ENCODE measurements at places on chromosomes 16 and 17.
A peak's percentile ranks its signal among the peaks of the same experiment; 100 is the strongest.

GRCh38 chr17:66910651-66911285, 53.7 kb upstream of the CACNG4 start:
- no peak for DNase-seq

DNA sequence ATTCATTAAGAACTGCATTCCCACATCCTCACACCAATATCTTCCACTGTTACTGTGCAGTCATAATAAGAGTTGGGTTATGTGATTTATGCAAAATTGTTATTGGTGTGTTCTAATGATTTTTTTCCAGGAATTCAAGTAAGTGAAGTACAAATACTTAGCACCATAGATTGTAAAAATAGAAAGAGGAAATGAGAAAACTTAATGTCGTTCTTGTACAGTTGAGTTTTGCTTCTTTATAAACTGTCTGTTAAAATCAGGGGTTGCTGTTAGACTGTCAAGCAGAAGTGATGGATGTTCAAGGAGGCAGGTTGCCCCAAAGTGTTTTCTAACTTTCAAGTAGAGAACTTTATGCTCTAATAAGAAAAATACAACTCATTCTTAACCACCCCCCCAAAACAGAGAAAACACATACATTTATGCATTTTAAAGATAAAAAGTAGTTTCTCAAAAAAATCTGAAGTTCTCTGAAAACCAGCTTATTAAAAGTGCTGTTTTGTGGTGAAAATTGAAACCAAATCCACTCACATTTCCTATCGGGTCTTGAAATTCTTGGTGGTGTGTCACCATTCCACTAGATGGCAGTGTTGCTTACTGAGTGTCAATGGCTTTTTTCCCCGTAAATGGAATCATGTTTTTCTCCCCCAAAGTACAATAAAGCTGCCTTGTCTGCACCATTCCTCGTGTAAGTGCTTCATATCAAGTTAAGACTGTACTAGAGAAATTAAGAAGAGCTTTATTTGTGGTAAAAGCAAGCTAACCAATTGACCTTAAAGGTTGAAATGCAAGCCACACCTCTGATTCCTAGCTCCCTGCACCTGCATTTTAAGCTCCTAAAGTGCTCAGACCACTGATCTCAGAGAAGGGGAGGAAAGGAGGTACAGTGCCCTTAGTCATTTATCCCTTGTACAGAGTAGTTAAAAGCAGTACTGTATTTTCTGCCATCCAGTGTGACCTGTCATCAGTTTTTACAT, 4.7 kb upstream of the IGSF6 start:
- DNase-seq = no peak

DNA sequence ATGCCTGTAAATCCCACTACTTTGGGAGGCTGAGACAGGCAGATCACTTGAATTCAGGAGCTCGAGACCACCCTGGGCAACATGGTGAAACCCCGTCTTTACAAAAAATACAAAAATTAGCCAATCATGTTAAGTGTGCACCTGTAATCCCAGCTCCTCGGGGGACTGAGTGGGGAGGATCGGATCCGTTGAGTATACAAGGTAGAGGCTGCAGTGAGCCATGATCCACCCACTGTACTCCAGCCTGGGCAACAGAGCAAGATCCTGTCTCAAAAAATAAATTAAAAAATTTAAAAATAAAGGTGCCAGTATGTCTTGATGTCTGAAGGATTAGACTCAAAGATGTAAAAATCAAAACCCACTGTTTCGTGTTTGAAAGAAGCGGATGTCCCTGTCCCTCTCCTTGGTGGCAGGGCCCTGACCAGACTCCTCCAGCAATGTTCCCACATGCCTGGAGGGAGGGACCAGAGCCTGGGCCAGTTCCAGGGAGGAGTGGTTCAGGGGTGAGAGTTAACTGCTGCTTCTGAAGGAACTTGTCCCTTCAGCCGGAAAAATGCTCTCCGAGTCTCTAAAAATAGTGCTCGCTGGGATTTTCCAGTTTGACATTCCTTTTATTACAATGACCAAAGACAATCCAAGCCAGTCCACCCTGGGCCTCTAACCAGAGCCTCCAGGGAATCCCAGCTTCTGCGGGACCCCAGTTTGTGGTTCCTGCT, 9.4 kb upstream of the CMTM4 start:
- DNase-seq = no peak

DNA sequence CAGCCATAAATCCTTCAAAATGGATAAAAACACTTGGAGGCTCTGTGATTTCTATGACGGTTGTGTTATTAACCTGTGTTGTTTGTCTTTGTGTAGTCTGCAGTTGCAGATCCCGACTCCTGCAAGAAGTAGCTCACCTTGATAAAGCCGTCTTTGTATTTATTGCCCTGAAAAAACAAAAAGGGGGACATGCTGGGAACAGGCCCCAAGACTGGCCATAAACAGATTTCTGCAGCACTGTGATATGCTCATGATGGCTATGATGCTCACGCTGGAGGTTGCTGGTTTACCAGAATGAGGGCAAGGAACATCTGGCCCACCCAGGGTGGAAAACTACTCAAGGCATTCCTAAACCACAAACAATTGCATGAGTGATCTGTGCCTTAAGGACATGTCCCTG, 71.0 kb downstream of the LGALS9 start:
- no peak for DNase-seq

- DNase-seq = peak; percentile 99
Measured at GRCh38 chr16:19168371-19169081, 486 bp downstream of the SYT17 start.

- DNase-seq = no peak
Measured at GRCh38 chr17:4270736-4271135, 7.0 kb upstream of the ANKFY1 start.

- DNase-seq = no peak
Measured at GRCh38 chr16:23156946-23157460, 7.8 kb upstream of the USP31 start.

- DNase-seq = no peak
Measured at GRCh38 chr16:50061326-50061725, 4.4 kb upstream of the HEATR3 start.

Measured in NCI-H510A (cell line).